ENCODE measurements at places on chromosomes 2 and 18.

DNA sequence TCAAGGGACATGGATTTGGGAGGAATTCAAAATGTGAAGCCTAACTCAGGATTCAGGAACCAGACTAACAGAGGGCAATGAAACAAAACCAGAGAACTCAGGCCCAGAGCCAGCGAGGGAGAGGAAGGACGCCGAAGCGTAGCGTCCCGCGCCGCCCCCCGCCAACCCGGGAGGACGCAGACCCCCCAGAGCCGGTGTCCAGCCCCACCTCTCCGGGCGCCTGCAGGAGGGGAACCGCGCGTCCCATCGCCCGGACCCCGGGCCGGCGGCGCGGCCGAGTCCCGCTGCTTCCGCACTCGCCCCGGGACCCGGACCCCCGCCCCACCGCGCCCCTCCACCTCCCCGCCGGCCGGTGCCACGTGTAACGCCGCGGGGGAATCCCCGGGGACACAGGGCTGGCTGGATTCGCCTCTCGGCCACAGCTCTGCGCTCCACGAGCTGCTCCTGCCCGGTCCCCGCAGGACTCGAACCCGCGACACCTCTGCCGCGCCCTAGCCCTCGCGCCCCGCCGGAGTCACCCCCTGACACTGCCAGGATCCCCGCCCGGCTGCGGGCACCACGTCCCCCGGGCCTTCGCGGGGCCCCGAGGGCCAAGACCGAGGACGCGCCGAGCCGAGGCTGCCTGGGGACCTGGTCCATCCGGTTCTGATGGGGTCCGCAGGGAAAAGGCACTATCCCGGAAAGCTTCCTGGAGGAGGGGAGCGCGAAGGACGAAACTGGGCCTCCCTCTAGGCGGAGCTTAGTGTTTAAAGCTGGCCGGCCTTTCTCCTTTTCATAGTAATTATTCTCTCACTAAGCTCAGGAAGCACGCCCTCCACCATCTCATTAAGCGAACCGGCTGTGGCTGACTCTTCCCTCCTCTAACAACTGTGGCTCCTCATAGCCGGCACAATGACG lies 40.4 kb upstream of the FAM124B start:
- no peak for DNase-seq

- DNase-seq: no peak
These were observed 749.2 kb downstream of the ADCYAP1 start for GRCh38 chr18:1653873-1654272.

- DNase-seq: no peak
These were observed 51.0 kb downstream of the ACTR3 start for GRCh38 chr2:113940891-113941290.

GRCh38 chr2:675460-675859 lies 1.7 kb downstream of the TMEM18 start:
- DNase-seq: no peak

- no peak for DNase-seq
These were observed 173.7 kb upstream of the HNRNPA3 start for GRCh38 chr2:177038787-177039484.

DNA sequence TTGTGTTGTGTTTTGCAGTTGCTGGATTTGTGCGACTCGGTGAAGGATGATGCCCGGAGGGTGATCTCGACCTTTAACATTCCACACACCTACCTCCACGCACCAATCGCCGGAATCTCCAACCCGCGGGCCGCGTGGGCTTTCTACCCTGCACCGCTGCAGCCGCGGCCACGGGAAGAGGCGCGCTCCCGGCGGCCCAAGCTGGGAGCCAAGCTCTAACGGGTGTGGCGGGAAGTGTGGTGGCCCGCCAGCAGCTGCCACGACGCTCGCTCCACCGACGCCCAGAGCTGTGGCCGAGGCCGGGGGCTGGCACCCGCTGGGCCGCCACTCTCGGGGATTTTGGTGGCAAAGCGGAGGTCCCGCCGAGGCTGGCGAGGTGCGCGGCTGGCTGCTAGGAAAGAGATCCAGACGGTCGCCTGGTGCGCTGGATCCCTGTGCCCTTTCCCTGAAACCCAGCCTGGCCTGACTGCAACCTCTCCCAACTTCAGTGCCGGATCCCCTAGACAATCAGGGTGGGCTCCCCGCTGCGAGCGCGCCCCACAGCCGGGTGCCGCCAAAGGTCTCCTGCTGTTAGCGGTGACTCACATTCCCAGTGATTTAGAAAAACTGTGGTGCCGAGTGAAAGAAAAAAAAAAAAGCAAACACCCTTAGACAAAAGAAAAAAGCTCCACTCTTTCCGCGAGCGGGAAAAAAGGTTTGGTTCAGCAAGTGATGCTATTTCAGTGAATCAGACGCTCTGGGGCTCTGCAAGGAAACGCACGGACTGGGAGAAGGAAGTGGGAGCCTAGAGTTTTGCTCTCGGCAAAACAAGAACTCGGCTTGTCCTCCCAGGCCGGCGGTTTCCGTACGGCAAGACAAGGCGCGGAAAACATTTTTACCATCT lies 2.9 kb upstream of the BCL2L11 start:
- peak; percentile 36 for DNase-seq

- no peak for DNase-seq
These were observed 256.5 kb downstream of the CDH20 start for GRCh38 chr18:61589724-61590065.

- DNase-seq: no peak
These were observed 95.2 kb upstream of the FSIP2 start for GRCh38 chr2:185643434-185643833.

- peak; percentile 41 for DNase-seq
These were observed 65.3 kb upstream of the TAF1B start for GRCh38 chr2:9778012-9778411.

GRCh38 chr2:141570474-141571131 lies 560.2 kb downstream of the LRP1B start:
- no peak for DNase-seq

DNA sequence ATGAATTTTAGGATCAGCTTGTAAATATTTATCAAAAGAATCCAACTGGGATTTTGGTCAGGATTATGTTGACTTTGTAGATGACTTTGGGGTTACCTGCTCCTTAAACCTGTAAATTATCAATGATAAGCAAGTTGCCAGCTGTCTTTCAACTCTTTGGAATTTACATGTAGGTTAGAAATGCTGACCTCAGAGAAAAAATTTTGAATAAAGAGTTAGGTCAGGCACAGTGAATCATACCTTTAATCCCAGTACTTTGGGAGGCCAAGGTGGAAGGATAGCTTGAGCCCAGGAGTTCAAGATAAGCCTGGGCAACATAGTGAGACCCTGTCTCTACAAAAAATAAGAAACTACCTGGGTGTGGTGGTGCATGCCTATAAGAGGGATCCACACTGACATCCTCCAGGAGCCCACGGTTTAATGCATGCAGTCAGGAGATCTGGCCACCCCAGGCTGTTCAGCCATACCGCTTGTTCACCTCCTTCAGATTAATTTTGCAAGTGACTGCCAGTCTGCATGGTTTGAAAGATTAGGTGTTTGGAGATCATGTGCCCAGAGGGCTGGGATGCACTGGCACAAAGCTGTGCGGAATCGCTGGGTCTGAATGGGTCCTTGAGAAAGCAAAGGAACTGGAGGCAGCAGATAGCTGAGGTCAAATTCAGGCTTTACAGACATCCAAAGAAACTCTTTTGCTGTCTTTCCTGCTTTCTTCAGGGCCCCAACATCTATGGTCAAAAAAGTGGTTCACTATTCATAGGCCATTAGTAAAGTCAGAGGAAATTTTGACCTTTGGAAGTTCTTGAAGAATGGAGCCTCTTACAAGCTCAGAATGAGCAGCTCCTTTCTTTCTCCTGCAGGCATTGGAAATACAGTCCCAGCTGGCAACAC lies 83.4 kb upstream of the TXNDC2 start:
- no peak for DNase-seq

- no peak for DNase-seq
These were observed 2.1 kb downstream of the TMEM37 start for GRCh38 chr2:119433636-119434327.

DNA sequence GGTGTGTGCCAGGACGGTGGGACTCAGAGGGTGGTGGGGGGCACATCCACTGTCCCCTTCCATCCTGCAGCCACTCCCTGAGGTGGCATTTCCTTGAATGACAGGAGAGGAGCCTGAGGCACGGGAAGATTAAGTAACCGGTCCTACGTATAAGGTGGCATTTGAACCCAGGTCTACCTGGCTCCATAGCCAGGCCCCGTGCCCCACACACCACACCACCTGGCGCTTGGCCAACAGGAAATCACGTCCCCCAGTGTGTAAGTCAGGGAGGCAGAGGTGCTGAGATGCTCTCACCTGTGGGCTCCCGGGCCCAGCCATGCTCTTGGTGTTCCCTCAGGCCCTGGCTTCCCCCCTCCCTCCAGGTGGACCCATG lies 53.7 kb downstream of the HPCAL1 start:
- DNase-seq: no peak

GRCh38 chr2:96875498-96876268 lies 5.8 kb upstream of the SEMA4C start:
- DNase-seq: no peak

- DNase-seq: no peak
These were observed 8.4 kb downstream of the ST8SIA5 start for GRCh38 chr18:46748466-46748865.

- DNase-seq: no peak
These were observed 18.4 kb downstream of the TMEM247 start for GRCh38 chr2:46497766-46498165.

- DNase-seq: no peak
These were observed 2.3 kb downstream of the NGEF start for GRCh38 chr2:233010569-233011267.

DNA sequence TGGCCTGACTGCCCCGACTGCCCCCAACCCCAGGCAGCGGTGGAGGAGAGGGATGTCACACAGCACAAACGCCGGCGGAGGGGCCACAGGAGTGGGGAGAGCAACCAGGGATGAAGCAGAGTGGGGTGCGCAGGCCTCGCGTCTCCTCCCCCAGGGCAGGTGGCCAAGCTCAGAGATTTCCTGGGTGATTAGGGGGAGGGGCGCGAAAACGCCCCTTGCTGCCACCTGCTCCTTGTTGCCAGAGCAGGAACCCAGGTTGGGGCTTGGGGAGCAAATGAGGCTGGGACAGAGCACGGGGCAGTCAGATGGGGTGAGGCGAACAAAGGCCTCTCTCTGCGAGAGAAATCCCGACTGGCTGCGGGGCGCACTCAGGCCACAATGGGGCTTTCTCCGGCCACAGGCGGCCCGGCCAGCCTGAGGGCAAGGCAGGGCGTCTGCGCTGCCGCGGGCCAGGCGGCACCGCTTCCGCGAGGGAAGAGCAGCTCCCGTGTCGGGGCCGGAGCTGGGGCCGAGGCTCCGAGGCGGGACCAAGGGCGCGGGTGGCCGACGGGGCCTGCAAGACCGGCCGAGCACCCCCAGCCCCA lies 11.5 kb downstream of the TEX44 start:
- peak; percentile 30 for DNase-seq
